ENCODE measurements at places on chromosomes 5 and 9.

- H3K4me3 ChIP-seq, result no peak overlapping the region
- peaks cover 13% of the 10 kb centered on the region for H3K4me1 ChIP-seq
- no peaks in the 10 kb centered on the region for H3K27me3 ChIP-seq
- DNase-seq, result no peak
- no peaks in the 10 kb centered on the region for H3K36me3 ChIP-seq
Measured at GRCh38 chr9:129182625-129183494, 4.8 kb upstream of the IER5L start.

DNA sequence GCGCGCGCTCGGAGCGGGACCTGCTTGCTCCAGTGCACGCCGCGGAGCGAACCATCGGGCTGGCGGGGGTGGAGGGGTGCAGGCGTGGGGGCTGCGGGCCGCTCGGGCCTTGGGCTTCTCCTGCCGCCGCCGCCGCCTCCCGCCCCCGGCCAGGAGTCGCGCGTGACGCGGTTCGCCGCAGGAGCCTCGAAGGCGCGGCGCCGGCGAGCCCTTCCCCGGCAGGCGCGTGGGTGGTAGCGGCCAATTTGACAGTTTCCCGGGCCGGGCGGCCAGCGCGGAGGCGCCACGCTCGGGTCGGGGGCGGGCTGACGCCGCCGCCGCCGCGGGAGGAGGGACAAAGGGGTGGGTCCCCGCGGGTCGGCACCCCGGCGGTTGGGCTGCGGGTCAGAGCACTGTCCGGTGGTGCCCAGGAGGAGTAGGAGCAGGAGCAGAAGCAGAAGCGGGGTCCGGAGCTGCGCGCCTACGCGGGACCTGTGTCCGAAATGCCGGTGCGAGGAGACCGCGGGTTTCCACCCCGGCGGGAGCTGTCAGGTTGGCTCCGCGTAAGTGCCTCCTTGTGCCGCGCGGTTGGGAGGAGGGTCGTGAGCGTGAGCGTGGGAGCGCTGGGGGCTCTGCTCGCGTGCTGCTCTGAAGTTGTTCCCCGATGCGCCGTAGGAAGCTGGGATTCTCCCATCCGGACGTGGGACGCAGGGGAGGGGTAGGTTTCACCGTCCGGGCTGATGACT lies at the start of gene TJP2:
TJP2 (plus strand) TSS at position 387 of the 725 bp plus-strand sequence; CDS start at position 483, 96 bp downstream.
- DNase-seq, result no peak
- H3K27me3 ChIP-seq, result no peaks in the 10 kb centered on the region
- H3K4me1 ChIP-seq, result peaks cover 64% of the 10 kb centered on the region
- no peaks in the 10 kb centered on the region for H3K36me3 ChIP-seq
- peak within 1 kb of the TSS; percentile 86 for H3K4me3 ChIP-seq
- H3K27ac ChIP-seq, result peak within 1 kb of the TSS; percentile 91

DNA sequence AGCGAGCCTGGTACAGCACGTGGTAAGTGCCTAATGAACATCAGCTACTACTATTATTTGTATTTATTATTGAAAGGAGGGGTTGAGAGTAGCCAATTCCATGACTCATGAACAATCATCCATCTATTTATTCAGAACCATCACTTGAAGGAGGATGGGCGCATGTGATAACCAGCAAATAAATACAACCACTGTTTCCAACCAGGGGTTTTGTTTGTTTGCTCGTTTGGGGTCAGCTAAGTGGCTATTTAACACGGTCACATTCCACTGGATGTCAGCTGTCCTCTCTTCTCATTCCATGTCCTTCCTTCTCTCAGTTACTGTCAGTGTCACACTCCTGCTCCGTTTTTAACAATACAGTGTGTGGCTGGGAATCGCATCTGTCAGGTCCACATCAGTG lies 8.6 kb downstream of the RAPGEF1 start:
- DNase-seq, result no peak
- peak overlapping the region; percentile 75 for H3K27ac ChIP-seq
- H3K4me1 ChIP-seq, result peaks cover 83% of the 10 kb centered on the region

DNA sequence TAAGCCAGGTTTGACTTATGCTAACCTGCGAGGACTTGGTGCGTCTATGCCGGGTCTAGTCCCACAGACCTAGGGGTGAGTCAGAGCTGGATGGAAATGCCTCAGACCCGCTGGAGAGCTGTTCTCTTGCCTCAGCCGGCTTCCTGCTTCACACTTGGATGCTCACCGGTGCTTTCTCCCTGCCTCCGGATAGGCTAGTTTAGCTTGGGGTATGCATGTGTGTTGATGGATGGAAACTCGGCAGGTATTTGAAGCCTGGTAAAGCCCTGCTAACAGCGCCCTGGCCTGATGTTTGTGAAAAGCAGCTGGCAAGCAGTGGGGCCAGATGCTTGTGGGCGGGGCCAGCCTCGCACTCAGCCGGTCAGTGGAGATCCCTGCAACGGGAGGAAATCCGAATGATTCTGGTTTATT lies 29.3 kb downstream of the PRRC2B start:
- H3K36me3 ChIP-seq, result peaks cover 5% of the 10 kb centered on the region
- no peaks in the 10 kb centered on the region for H3K27me3 ChIP-seq
- H3K27ac ChIP-seq, result peak overlapping the region; percentile 72
- H3K4me1 ChIP-seq, result peaks cover 75% of the 10 kb centered on the region
- DNase-seq, result no peak
- H3K4me3 ChIP-seq, result peak overlapping the region; percentile 42
